ENCODE measurements at places on chromosomes 7 and 10.

GRCh38 chr10:83603708-83604107, 535.6 kb upstream of the GHITM start:
- DNase-seq, result no peak

GRCh38 chr10:126910798-126911197, 5.6 kb downstream of the DOCK1 start:
- no peak for DNase-seq

DNA sequence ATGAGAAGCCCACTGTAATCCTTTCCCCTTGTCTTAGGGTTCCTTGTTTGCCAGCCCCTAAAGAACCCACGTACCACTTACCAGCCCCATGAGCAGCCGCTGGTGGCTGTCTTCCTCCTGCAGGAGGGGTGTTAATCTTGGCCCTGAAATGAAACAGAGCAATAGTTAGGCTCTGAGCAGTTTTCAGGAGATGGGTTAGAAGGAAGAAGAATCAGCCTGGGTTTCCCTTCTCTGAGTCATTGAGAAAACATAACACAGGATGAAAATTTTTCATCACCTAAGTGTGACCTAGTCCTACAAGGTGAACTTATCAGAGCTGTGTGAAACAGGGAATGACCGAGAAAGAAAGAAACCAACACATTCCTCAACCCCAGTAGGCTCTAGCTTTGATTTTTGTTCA, 90.0 kb downstream of the GSAP start:
- no peak for DNase-seq

- DNase-seq, result no peak
Measured at GRCh38 chr7:150897502-150898474, 45.5 kb downstream of the AOC1 start.

DNA sequence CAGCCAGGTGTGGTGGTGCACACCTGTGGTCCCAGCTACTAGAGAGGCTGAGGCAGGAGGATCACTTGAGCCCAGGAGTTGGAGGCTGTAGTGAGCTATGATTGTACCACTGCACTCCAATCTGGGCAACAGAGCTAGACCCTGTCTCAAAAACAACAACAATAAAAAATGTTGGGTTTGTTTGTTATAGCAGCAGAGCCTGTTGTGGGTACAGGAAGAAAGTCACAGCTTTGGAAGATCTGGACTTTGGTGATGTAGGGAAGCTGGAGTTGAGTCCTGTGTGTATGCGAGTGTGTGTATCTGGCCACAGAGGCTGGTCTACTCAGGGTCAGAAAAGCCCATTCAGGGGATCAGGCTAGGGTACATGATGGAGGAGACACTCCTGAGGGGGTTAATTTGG, 3.9 kb downstream of the GRID2IP start:
- DNase-seq, result no peak

GRCh38 chr7:148999192-148999591, 29.1 kb downstream of the PDIA4 start:
- DNase-seq, result no peak

DNA sequence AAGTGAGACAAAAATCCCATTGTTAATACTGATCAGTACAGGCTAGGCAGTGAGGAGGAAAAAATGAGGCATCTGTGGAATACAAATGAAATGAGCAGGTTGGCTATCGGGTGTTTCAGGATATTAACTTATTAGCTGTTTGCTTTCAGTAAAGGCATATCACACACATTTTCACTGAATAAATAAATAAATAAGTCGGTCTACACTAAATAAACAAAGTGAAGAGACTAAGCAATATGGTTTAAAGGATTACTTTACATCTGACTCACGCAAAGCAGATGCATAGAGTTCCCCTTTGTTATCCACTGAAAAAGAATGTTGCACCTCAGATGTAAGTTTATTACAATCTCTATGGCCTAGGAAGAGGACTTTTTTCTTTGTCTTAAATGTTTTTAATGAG, 6.3 kb upstream of the SEMA3A start:
- DNase-seq, result no peak

GRCh38 chr7:156843157-156843556, 49.8 kb downstream of the LMBR1 start:
- DNase-seq, result no peak

DNA sequence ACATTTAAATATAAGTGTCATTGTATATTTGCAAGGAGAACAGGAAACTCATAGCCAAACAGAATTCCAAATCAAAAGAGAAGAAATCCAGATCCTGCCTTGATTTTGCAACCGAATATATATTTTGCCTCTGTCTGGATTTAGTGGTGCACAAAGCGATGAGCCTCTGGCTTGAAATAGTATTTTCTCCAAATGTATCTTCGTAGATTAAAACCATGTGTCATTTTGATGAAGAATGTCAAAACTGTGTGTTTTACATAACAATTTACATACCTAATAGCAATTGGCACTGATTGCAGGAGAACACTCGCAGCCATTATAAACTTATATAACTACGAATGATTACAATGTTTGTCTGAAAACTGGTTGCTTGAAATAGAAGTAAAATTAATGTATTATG, 156.4 kb downstream of the ARID5B start:
- DNase-seq, result no peak

Data from stimulated activated CD4-positive, alpha-beta T cell treated with anti-CD3 and anti-CD28 coated beads, Interleukin-1b, Interleukin-23, amount 100 ng/mL, for 4 hours (primary cell).